ENCODE measurements at places on chromosomes 1 and 21.

- DNase-seq, result no peak
Observed at GRCh38 chr1:248923352-248924338, 17.6 kb downstream of the PGBD2 start.

GRCh38 chr1:31434979-31435378 is 22.0 kb downstream of the SERINC2 start:
- no peak for DNase-seq

- DNase-seq, result no peak
Observed at GRCh38 chr1:48022306-48022705, 25.1 kb upstream of the TRABD2B start.

GRCh38 chr1:26546375-26546774 is 16.8 kb downstream of the RPS6KA1 start:
- DNase-seq, result no peak

- no peak for DNase-seq
Observed at GRCh38 chr1:160239582-160240299, 22.6 kb downstream of the DCAF8 start.

DNA sequence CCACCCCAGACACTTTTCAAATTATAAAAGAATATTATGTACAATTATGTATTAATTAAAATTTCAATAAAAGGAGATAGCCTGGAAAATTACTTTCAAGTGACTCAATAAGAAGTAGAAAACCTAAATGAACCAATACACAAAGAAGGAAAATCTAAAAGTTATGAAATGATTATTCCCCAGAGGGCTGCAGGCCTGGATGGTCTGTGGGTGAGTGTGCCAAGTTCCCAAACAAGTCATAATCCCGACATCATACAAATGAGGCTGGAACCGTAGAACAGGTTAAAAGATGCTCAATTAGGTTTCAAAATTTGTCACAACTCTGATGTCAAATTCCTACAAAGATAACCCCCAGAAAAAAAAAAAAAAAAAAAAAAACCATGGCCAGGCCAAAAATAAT is 12.7 kb downstream of the SPATC1L start:
- no peak for DNase-seq

- no peak for DNase-seq
Observed at GRCh38 chr1:31583995-31584868, 7.9 kb downstream of the TINAGL1 start.

DNA sequence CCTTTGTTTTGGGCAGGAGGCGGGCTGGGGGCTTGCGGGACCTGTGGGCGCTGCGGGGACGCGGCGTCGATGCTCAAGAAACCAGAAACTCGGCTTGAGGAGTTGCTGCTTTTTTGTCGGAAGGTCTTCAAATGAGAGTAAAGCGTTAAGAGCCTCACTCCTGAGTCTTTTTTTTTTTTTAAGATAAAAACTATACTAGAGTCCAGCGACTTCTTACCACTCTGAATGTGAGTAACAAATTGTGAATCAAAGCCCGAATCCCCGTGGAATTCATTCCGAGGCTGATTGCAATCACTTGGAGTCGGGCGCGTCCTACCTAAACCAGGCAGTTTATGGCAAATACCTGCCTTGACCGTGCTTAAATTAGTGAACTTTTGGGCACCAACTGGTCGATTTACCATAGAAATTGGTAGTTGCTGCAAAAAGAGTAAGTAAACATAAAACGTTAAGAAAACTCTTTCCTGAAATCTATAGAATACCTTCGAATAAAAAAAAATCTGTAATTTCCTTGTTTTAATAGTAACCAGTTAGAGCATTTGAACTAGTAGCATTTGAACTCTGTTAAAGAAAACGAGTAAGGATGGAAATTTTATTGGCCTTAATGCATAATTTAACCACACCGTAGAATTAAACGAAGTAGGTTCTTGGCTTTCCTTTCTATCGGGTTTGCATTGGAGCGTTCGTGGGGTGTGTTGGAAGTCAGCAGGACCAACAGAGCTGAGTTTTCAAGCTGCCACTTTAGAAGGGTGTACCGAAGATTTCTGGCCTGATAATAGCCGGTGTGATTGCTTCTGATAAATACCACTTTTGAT is 769 bp downstream of the GPSM2 start:
- no peak for DNase-seq

- DNase-seq, result no peak
Observed at GRCh38 chr1:67991546-67991945, 58.9 kb downstream of the DIRAS3 start.

DNA sequence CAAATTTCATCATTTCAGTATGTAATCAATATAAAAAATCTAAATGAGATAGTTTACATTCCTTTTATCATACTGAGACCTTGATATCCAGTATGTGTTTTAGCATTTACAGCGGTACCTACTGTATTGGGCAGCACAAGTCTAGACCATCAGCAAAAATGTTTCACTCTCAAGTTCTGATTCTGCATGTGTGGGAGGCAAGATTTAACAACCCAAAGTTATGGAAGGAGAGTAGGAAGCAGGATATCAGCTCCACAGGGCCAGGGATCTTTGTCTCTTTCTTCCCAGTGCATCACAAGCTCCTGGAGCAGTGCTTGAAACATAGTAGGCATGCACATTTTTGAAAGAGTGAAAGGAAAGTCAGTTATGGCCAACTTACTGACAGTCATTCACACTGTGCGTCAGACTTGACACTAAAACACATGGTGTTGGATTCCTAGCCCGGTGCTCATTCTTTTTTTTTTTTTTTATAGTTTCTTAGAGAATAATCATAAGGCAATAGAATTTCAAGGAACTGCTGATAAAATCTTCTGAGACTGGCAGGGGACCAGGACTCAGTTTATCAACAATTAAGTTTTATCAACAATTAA is 6.1 kb downstream of the TENT5C start:
- no peak for DNase-seq

DNA sequence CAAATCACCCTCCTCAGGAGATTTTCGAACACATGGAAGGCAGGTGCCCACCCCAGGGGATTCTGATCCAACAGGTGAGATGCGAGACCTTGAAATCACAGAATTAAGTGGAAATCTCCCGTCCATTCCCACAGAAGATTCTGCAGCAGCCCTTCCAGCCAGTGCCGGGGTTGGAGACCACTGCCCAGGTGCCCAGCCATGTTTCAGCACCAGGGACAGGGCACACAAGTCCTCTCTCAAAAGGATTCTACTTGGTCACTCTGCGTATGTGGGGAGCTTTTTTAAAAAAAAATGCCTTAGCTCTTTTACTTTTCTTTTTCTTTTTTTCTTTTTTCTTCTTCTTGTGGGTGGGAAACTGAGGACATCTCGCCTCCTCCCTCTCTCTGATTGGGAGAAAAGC is 80.7 kb downstream of the VWA5B1 start:
- no peak for DNase-seq

GRCh38 chr1:115181231-115181630 is 91.9 kb upstream of the TSPAN2 start:
- no peak for DNase-seq

GRCh38 chr1:159791461-159791860 is 10.7 kb downstream of the DUSP23 start:
- no peak for DNase-seq

- DNase-seq, result no peak
Observed at GRCh38 chr1:62068978-62069377, 125.7 kb upstream of the L1TD1 start.

DNA sequence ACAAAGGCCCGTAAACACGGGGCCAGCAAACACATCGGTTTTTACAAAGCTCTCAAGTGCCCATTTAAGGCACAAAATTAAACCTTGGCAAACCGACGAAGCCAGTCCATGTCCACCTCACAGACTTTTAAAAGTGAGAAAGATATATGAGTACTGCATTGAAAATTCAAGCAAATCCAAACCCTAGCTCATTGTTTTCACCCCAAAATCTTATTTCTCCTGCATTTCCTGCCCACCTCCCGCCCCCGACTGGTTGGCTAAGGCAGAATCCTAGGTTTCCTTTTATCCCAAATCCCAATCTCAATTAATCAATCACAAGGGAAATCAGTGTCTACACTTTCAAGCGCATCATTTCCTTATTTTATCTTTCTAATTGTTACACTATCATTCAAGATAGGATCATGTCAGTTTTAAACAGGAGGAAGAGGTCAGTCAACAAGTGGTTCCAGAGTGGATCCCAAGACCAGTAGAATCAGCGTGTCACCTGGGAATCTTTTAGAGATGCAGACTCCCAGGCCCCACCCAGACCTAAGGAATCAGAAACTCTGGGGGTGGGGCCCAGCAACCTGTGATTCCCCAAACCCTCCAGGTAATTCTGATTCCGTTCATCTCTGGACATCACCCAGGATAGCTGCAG is 1.7 kb upstream of the GNG4 start:
- DNase-seq, result no peak

DNA sequence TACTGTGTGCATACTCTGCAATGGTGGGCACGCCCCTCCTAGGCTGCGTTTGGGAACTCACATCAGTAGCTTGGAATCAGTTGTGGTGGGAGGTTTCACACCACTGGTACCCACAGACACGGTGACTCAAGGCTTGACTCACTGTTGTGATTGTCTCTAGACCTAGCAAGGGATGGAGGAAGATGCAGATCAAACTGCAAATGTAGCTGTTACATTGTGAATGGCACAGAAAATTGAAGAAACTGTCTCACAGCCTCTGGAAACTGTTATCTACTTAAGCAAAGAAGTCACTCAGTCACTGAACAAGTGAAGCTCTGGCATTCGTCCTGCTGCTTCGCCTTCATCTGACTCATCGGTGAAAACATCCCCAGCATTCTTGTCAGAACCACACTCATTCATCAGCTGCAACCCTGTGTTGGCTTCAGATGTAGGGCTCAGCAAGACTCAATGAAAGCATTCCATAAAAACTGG is 59.5 kb downstream of the POFUT2 start:
- DNase-seq, result peak; percentile 76
